Right forelimb (tissue), 1 donor: ENCODE measurements at places on chromosomes 16 and 17.

DNA sequence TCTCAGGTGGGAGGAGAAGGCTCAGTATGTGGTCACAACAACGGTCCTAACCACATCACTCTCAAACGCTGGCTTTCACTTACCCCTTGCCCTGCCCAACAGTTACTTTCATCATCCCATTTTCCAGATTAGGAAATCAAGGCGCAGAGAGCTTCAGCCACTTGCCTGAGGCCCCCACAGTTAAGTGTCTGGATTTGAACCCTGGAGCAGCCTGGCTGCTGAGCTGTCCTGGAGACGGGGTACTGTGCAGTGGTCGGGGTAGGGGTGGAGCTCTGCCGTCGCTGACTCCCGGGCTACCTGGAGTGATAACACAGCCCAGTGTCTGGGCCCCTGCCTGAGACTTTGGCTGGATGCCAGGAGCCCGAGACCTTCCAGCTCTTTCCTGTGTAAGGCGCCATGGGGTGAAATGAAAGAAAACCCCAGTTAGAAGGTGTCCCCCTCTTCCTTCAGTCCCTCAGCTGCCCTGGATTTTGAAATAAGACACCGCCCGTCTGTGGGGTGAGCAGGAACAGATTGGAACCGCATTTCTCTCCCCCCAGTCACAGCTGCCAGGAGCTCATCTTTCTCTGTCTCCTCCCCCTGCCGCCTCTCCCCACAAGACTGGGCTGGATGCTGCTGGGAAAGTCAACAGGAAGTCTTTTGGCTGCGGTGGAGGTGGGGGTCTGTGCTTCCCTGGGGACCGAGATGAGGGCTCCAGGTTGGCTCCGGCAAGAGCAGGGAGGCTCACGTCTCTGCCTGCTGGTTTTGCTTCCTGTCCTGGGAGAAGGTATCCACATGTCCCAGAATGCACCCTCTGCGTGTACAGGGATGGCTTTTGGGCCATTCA is 280.2 kb downstream of the SEC14L1 start:
- peak; percentile 86 for DNase-seq

GRCh38 chr17:59296190-59296589 is 35.3 kb upstream of the YPEL2 start:
- DNase-seq: no peak

DNA sequence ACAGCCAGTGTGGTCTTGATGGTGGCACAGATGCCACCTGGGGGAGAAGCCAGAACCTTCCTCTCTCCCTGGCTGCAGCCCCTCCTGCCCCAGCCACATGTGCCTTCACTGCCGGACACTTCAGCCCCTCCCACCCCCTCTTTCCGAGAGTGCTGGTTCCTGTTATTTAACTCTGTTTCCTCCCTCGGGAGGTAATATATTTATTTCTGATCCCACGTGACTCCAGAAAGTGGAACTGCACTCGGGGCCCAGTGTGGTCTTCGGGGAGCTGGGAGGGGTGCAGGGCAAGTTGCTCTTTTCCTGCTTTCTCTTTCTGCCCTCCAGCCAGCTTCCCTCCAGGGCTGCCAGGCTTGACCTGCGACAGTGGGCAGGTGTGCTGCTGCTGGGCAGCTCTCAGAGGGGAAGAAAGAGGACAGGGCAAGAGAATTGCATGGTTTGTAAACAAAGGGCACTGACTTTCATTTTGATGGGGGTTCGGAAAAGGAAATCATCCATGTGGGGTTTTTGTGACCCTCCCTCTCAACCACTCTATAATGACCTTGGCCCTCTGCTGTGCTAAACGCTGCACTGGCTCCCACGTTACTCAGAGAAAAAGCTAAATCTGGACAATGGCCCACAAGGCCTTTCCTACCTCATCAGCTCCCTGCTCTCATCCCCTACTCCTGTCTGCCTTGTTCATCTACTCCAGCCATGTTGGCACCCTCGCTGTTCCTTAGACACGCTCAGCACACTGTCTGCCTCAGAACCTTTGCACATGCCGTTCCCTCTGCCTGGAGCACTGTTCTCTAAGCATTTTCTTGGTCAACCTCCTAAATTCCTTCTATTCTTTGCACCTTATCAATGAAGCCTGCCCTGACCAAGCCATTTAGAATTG is 8.2 kb upstream of the CIITA start:
- no peak for DNase-seq

- DNase-seq: no peak
Observed at GRCh38 chr16:56995136-56995805, 5.9 kb downstream of the NLRC5 start.
